ENCODE measurements at places on chromosomes 1 and 21.

DNA sequence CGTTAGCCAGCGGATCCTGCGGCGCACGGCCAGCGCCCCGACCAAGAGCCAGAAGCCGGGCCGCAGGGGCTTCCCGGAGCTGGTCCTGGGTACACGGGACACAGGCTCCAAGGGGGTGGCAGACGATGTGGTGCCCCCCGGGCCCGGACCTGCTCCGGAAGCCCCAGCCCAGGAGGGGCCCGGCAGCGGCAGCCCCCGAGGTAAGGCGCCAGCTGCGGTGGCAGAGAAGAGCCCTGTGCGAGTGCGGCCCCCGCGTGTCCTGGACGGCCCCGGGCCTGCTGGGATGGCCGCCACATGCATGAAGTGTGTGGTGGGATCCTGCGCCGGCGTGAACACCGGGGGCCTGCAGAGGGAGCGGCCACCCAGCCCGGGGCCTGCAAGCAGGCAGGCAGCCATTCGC, 24.2 kb downstream of the PANK4 start:
- no peak for DNase-seq

DNA sequence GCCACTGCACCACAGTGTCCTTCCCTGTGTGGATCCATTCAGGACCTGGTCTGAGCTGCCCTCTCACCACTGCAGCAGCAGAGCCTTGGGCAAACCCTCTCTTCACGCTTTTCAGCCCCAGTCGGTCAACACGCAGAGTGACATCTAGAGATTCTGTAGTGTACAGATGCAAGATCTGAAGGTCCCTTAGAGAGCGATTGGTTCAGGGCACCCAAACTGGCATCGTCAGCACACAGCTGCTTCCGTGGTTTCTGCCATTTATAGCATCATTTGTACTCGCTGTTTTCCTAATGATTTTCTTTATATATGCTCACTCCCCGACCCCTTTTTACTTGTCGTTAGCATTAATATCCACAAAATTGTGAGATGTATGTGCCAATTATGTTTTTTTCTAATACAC, 1.5 kb upstream of the ASCL5 start:
- DNase-seq = no peak

DNA sequence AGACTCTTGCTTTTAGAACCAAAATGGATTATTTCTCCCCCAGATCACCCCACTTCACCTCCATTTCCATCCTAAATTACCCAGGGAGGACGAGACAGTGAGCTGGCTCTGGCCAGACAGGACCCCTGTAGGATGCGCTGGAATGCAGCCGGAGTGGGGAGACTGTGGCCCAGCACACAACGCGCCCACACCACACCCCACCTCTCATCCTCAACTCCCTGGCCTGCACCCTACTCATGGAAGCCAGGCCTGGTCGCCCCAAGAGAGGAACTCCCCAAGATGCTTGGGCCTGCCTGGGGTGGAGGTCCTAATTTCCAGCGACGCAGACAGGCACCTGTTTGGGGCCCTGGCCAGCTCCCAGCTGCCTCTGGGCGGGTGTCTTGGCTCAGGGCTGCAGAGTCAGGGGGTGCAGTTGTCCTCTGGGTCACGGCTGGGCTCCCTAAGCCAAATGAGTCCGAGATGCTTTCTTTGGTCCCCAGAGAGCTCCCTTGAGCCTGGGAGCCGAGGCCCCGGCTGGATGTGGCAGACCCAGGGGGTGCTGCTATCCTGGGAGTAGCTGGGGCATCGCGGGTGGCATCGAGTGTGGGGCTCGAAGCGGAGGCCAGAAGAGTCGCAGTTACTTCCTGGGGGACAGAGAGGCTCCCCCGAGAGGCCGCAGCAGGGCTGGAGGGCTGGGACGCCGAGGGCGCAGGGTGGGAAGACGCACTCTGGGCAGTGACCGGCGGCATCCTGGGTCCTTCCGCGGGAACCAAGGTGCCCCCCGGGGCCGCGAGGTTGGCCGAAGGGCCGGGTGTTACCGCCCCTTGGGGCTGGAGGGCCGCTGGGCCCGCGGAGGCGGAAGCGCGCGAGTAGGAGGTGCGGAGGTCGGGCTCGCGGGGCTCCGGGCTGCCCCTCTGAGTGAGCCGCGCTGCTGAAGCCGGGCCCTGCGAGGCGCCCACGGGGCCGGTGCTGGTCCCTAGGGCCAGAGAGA, 10.4 kb downstream of the CLEC20A start:
- DNase-seq = no peak

DNA sequence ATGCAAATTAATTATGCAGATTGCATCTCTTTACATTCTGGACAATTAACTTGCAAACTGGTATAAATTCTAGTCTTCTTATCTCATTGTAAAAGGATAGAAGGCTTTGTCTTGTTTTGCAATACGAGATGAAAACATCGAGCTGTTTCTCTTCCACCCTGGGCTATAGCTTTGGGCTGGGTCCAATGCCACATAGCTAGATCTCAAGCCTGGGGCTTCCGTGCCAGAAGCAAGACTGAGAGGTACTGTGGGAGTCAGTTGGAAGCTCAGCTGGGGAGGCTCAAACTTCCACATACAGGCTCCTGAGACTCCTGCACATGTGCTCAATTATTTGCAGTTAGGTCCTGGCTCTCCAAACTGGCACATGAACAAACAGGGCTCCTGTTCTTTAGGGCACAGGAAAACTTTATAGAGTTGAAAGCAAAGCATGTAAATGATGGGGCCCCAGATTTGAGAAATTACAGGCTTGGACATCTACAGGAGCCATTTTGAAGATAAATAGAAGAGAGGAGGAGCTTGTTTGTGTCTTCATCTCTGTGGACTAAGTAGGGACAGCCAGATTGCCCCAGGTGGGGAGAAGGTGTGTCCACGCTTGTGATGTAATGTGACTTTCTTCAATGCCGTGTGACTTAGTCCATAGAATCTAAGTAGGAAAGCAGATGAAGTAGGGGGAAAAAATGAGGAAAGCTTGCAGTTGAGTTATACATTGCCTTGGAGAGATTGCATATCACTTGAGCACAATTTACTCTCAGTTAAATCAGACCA, 65.9 kb upstream of the SIPA1L2 start:
- no peak for DNase-seq

- no peak for DNase-seq
These were observed 6.9 kb downstream of the CYP4B1 start for GRCh38 chr1:46805755-46806154.

GRCh38 chr1:233491953-233492620, 121.8 kb upstream of the KCNK1 start:
- DNase-seq = peak; percentile 6

DNA sequence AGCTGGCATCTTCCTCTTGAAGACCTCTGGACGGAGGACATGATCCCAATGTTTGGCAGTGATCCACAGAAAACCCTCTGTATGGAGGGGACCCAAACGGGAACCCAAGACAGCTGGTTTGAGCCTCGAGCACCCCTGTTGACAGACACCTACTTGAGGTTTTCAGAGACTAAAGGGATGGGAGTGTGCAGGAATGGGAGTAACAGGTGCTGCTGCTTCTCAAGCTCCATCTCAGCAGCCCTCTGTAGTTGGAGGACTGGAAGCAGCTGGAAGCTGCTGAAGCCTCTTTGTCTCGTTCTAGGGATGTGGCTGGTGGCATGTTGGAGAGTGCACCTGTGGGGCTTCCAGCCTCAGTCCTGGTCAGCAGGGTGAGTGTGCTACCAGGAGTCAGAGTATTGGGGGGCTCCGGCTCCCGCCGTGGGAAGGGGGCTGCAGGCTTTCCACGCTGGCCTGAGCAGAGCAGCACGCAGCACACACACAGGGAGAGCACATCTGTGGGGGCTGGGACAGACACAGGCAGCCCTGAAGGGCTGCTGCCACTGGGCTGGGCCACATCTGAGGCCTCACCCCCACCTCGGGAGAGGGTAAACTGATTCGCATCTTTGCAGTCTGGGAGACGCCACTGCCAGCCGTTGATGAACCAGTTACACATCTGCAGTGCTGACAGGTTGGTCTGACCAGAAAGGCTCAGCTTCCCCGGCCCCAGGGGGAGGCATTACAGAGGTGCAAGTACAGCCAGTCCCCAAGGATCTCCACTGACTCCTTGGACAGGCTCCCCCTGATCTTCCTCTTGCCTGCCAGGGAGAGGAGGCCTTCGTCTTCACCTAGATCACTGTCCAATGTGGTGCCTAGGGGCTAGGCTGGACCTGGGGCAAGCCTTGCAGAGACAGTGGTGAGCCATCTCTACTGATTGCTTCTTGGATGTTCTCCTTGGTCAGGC, 56.6 kb downstream of the ADSS2 start:
- no peak for DNase-seq

DNA sequence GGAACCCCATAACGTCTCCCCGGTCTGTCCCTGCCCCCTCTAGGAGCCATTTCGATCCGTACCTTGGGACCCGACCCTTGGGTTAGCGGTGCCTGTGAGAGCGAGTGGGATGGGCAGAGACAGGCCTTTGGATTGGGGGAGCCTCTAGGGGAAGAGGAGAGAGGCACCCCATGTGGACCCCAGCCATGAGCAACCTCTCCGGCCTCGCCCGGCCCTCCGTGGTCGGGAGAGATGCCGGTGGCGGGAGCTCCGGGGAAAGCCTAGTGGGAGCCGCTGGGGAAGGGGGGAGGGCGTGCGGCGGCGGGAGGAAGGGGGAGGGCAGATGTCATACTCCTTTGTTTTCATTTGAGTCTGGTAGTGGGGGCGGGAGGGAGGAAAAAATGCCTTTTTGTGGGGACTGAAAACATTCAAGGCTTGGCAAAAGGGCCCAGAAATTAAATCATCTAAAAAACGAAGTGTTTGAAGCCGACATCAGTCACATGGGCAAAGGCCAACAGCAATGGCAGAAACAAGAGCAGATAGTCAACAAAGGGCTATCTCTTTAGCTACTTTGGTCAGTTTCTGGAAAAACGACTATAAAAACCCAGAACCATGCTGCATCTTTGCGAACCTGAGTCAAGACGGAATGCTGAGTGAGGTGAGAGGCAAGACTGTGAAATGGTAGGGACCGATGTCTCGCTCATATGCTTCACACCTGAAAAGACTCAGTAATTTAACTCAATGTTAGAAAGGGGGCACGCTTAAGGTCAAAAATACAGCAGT, 758 bp downstream of the PTBP2 start:
- DNase-seq = peak; percentile 57

DNA sequence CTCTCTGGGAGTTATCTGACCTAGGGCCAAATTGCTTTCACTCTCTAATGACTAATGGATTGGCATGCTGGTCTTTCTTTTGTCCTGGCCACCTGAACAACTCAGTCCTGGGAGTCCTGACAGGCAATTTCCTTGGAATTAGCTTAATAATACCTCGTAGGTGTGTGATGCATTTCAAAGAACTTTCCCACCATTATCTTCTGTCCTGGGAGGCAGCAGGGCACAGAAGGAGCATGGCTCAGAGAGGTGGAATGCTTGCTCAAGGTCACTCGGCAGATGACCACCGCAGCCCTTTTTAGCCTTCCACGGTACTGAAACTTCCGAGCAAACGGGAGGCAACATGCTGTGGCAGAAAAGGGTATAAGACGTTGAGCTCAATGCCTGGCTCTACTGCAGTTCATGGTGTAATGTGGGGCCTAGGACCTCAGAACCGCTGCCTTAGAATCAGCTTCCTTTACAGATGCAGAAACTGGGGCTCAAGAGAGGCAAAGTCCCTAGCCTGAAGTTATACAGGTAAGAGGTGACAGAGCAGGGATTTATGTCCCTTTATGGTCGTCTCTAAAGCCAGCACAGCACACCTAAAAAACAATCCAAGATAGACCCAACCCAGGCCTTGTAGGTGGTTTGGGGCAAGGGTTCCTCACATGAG, 3.2 kb downstream of the ID3 start:
- peak; percentile 95 for DNase-seq

DNA sequence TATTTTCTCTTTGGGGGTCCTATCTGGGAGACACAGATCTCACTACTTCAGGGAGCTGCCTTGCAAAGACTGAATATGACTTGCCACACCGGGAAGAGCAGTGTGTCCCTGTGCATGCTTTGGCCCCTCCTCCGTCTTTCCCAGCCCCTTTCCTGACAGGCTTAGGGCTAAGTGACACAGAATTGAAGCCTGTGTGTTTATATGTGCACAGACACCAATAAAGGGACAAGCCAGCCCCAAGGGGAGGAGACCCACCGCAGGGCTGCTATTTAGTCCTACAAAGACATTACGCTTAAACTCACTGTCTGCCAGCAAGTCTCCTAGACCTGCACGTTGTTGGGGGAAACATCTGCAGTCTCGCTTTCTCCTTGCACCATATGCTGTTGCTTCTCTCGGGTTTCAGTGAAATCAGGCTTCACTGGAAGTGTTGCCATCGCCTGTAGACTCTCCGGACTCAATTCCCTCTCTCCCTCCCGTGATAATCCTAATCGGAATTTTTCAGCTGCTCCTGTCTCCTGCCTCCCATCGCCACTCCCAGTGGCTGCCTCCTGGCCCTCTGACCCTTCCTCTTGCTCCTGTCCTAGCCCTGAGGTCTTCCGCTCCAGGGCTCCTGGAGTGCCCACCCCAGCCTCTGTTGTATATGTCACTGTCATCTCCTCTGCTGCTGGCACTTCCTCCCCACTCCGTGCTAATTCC, 58.5 kb upstream of the LRRC53 start:
- no peak for DNase-seq

- no peak for DNase-seq
These were observed 475.8 kb upstream of the OLFM3 start for GRCh38 chr1:102472520-102472919.

DNA sequence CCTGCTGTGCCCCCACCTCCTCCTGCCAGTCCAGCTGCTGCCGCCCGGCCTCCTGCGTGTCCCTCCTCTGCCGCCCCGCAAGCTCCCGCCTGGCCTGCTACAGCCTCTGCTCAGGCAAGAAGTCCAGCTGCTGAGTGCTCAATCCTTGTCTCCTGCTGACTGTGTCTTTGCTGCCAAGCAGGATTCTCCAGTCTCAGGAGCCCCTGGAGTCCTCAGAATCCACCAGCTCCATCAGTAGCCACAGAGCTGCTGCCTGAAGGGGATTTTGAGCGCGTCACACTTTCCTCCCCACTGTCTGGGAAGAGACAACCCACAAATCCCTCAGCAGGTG, 973 bp downstream of the KRTAP10-11 start:
- no peak for DNase-seq

DNA sequence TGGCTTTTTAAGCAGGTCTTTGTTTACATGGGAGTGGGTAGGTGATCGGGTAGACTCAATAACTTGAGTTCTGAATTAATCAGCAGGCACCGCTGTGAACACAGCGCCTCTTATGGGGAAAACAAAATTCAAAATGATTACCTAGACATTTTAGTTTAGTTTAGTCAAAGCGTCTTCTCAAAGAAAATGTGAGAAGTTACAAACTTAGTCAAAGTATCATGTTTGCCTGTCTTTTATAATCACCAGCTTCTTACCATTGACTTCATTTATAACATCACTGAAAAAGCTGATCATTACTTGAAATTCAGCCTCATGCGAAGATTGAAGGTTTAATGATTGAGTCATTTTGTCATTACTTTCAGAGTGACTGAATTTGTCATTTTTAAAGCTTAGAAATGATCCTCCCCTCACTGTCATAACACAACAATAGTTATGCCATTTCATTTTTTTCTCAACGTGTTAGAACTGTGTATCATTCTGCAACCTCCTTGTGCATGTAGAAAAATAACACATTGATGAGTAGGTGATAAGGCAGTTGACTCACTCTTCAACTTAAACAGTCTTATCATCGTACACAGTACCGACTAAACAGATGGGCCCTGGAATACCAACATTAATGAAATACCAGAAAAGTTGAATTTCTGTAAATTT, 188.5 kb downstream of the NFIA start:
- DNase-seq = no peak

Measured in kidney tubule cell (primary cell).